ENCODE measurements at places on chromosomes 4 and X.

DNA sequence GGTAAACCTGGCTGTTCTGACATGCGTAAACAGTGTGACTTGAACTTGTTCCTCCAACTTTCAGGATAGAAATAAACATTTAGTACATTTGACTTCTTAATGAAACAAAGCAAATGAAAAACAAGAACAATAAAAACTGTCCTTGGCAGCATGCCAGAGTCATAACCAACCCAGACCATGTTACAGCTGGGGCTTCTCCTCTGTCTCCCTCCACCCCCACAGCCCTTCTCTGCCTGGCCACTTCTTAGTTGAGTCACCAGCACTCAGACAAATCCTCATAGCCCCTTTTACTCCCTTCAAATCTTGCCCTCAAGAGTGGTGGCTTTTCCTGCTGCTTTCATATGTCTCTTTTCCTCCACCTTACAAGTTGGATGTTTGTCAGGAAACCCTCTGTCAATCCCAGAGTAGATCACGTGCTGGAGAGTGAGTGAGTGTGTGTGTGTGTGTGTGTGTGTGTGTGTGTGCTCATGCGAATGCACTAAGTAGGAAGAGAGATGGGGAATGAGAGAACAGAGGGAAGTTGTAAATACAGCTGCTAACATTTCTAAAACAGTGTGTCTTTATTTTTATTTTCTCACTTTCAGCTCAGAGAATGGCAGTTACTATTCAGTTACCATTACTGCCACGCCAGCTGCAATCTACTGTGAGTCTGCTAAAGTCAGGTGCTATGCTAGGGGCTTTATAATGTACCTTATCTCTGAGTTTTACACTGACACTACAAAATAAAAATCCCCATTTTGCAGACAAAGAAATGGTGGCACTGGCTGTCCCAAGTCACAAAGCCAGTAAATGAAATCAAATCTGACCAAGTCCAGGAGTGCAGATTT lies 15.0 kb downstream of the SCARB2 start:
- no peak for DNase-seq

DNA sequence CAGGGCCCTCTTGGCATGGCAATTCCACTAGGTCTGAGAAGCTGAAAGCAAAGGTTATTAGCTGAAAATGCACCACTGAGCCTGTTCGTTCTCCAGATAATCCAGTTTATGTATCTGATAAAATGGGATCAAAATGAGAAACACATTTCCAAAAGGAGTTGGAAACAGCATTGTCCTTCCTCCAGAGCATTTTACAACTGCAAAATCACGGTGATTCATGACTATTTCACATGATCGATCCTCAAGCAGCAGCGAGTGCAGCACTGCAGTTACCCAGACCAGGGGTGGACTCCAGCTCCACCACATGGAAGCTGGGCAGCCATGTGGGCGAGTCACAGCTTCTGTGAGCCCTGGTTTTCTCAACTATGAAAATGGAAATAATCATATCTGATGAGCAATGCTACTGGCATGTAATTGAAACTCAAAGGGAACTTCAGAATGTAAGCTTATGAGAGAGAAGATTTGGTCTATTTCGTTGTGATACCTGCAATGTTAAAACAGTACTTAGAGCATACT lies 78.7 kb upstream of the MSX1 start:
- no peak for DNase-seq

DNA sequence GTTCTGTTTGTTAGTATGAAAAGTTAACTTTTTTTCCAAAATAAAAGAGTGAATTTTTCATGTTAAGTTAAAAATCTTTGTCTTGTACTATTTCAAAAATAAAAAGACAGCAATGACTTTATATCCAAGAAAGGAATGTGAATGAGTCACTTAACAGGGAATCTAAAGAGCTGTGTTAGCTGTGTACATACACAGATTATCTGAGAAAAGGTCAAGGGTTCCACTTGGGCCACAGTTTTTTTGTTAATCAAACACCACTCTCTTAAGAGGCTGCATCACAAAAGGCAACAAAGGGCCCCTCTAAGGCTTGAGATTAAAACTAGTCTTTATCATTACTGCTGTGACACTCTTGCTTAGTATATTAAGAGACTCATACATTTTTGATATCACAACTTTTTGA lies 82.1 kb downstream of the FIP1L1 start:
- no peak for DNase-seq

DNA sequence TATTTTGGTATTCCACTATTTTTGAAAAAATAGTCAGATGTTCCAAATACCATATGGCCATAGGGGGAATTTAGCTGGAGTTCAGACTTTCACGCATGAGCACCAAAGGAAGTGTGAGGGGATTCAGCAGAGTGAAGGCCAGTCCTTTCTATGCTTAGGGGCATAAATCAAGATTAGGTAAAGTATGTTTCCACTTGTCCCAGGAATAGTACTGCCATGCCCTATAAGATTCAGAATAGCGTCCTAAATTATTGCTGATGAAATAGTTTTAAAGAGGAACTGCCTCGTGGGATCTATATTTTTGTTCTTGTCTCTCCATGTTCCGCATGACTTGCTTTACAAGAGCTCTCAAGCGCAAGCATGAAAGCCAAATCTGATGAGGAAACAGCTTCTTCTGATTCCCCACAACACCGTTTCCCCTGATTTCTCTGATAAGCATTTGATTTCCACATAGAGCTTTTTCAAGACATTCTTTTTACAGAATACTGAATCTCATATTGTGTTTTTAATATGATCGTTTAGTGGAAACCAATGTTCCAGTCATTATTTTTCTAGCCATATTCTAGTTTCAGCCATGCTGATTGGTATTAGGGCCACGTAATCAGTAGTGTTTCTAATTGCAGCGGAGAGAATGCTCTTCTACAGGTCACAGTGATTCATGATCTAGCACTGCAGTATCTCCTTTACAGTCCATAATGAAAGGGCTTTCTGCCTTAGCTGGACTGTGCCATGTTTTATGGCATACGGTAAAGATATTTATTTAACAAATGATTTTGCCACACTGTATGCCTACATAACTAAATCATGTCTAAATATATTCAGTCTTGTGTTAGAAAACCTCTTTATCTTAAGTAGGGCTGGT lies 492.3 kb downstream of the CENPC start:
- no peak for DNase-seq

GRCh38 chr4:41148931-41149330 lies 65.4 kb downstream of the APBB2 start:
- DNase-seq = no peak

- no peak for DNase-seq
Observed at GRCh38 chrX:80929251-80929650, 119.6 kb upstream of the BRWD3 start.
